ENCODE measurements at places on chromosomes 7 and 10.

DNA sequence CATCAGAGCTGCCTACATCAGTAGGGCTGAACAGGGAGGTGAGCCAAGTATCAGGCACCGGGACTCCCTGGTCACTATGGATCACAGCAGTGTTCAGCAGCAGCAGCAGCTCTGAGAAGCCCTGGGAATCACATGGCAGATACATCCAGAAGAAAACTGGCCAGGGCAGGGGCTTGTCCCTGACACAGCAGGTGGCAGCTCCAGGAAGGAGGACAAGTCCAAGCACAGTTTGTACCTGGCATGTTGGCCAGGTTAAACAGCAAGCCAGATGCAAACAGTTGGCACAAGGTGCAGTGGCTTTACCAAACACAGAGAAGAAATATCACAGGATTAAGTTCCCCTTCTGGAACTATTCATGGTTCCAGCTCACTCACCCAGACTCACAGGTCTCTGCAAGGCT lies 139.4 kb downstream of the KCNMA1 start:
- no peak for DNase-seq

DNA sequence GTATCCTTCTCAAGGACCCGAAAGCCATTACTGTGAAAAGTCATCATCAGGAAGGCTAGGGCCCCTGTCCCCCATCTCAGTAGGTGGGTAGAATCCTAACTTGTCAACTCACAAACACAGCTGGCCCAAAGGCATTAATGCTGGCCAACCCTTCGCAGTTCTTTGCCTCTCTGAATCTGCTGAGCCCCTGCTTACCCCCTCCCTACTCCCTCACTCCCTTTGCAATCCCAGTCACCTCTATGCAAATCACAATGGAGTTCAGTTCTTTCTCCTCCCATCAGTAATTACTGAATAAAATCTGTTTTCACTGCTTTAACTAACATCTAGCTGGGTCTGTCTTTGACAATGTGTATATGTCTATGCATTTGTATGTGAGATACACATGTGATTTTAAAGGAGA lies 38.1 kb upstream of the AOAH start:
- no peak for DNase-seq

DNA sequence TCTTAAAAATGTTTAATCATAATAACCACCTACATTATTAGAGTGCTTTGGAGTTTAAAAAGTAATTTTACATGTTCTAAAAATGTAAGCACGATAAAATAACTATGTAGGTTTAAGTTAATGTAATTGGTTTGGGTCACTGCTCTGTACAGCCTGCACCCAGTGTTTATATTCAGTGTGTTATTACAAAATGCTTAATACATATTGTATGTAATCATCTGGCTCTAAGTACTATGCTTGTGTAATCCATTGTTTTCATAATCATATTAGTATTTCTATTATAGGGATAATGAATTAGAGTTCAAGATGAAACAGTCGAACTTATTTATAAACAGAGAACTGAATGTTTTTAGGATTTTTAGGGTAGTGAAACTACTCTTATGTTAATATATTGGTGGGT lies 13.1 kb downstream of the RPA3 start:
- no peak for DNase-seq

DNA sequence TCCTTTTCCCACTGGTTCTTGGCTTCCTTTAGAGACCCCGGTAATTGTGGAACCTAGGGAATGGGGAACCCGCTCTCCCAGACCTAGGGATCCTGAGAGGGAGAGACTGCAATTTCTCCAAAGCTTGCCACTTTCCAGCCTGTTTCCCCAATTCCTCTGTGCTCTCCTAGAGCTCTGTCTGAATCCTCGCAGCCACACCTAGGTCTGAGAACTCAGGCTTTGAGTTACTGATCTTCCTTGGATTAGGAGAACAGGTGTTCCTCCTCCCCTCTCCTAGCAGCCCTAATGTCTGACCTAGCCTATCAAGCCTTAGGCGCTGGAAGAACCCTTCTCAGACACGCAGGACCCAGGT lies 20.0 kb downstream of the WNT8B start:
- no peak for DNase-seq

DNA sequence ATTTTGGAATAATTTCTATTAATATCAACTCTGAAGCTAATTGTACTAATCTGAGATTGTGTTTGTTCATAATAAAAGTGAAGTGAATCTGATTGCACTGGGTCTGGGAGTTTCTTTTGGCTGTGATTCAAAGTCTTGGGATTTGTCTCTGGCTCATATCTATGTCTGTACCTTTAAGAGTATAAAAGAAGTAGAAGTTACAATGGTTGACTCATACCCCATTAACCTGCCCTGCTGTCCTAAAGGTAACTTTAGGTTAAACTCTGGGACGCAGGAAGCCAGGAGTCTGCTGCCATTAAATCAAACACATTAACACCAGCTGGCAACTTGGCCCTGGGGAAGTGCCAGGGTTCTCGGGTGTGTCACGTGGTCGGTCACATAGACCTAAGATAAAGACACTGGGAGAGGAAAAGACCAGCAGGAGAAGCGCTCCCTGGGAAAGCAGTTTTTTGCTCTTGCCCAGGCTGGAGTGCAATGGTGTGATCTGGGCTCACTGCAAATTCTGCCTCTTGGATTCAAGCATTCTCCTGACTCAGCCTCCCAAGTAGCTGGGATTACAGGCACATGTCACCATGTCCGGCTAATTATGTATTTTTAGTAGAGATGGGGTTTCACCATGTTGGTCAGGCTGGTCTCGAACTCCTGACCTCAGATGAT lies 17.8 kb downstream of the SCD start:
- no peak for DNase-seq

- DNase-seq: no peak
Measured at GRCh38 chr7:113809581-113809980, 109.2 kb downstream of the PPP1R3A start.

GRCh38 chr7:103065667-103066066 lies 8.9 kb downstream of the FBXL13 start:
- DNase-seq: peak; percentile 42

DNA sequence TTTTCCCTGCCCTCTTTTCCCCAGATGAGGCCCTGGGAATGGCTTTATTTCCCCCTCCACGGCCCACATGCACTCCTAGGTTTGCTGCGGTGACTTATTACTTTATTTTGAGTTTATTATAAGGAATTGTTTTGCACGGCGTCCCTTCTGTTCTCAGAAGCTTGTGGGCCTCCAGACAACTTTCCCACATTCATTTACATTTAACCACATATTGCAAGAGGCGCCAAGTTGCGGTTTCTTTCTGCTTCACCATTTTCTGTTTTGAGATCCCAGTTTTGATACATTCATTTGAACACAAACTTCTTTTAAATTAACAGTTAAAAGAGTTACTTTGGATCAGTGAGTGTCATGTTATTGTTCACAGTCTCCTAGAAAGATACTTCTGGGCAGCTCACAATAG lies 532.5 kb upstream of the MGMT start:
- DNase-seq: peak; percentile 67

DNA sequence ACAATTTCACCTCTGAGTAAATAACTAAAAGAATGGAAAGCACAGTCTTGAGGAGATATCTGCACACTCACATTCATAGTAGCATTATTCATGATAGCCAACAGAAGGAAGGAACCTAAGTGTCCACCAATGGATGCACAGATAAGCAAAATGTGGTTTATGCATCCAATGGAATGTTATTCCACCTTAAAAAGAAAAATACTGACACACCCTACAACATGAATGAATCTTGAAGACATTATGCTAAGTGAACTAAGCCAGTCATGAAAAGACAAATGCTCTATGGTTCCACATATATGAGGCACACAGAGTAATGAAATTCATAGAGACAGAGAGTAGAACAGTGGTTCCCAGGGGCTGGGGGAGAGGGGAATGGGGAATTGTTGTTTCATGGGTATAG lies 6.5 kb upstream of the CCSER2 start:
- no peak for DNase-seq

DNA sequence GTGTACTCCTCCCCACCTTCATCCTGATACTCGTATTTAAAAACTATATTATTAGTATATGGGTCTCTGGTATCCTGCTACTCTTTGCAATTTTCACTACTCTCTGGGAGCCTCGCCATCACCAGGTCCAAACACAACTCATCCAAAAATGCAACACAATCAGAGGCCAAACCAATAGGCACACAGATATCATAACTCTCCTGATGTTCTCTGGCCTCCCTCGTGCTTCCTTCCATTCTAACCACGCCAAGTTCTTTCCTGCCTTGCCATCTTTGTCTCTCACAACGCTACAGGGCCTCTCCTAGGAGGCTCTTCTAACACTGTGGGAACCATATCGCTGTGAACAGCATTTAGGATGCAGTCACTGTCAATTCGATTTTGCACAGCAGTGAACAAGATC lies 7.3 kb downstream of the RHEB start:
- DNase-seq: no peak

DNA sequence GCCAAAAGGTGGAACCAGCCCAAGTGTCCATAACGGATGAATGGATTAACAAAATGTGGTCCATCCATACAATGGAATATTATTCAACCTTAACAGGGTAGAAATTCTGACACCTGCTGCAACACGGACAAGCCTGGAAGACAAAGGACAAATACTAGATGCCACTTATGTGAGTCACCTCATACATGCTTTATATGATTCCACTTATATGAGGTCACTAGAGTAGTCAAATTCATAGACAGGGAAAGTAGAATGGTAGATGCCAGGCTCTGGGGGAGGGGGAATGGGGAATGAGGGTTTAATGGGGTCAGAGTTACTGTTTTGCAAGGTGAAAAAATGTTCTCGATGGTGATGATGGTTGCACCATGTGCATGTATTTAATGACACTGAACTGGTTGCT lies 34.0 kb upstream of the CYTH3 start:
- DNase-seq: no peak

- no peak for DNase-seq
Measured at GRCh38 chr7:81811956-81812865, 42.4 kb upstream of the HGF start.

- no peak for DNase-seq
Measured at GRCh38 chr7:157516911-157517781, 180.3 kb downstream of the DNAJB6 start.

DNA sequence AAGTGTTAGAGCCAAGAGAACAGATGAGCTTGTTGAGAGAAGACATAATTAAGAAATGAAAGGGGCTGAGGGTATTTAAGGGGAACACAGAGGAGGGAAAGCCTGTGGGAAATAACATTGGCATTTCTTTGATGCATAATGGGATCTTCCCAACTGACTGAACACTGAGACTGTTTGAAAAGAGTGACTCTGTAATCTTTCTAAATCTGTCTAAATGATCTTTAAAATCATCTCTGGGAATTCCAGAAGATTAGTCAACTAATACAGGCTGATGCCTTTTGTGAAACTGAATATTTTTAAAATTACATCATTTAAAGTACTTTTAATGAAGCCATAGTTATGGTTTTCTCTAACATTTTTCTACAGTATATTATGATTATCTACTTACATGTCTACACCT lies 17.4 kb upstream of the SLC35G1 start:
- no peak for DNase-seq

DNA sequence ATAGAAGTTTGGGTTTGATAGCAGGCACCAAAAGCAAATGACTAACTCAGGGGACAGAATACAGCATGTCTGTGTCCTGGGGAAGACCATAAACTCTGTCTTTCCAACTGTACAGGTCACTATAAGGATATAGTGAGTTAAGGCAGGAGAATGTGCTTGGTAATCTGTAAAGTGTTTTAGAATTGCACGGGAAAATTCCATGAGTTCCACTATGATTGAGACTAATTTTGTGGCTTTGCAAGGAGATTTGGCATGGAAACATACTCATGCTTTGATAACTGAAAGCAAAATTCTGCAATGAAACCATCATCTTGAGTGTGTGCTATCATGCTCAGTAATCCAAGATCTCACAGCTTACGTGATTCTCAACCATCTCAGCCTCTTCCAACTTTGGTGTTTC lies 152.6 kb downstream of the PKD1L1 start:
- DNase-seq: no peak

- DNase-seq: no peak
Measured at GRCh38 chr7:38746438-38746837, 115.3 kb upstream of the AMPH start.

GRCh38 chr7:45660201-45660900 lies 86.2 kb downstream of the ADCY1 start:
- DNase-seq: no peak

DNA sequence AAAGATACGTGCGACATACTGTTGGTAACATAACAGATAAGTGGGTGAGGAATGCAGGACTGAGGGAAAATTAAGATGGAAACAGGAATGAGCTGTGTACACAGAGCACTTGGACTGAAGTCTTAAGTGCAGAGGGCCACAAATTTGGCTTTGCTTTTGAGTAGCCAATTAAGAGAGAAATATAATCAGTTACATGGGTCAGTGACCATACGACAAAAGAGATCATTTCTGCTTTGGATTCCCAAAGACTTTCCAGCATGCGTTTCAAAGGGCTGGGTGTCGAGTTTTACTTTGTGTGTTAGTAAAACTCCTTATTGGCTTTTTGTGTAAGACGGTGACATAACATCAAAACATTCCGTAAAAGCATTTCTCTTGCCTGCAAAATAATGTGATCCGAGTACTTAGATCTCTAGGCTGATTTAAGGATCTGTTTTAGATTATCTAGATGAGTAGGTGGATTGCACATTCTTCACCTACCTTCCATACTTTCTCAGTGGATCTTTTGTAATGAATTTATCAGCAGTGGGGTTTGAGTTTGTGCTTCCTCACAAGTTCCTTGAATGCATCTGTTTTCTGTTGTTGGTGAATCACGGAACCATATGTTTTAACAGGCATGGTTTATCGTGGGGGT lies 7.5 kb downstream of the RABGEF1 start:
- DNase-seq: no peak

- no peak for DNase-seq
Measured at GRCh38 chr10:11215471-11215870, 197.8 kb downstream of the CELF2 start.

DNA sequence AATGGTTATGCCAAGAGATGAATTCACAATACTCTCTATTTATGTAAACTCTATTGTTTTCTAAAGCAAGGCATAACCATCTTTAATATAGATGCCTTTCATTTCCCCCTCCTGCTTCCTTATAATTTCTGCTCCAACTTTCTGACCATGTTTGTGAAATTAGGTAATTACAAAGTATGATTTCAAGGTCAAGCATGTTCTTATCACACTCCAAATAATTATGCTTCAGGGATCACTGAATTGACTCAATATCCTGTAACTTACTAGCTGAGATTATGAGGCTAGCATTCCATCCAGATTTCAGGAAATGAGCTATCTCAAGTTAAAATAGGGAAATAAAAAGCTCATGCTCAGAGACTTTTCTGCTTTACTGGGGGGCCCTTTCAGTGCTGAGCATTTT lies 655.9 kb upstream of the IGFBP3 start:
- DNase-seq: no peak

GRCh38 chr7:18861514-18862118 lies 255.8 kb downstream of the TWIST1 start:
- no peak for DNase-seq

- peak; percentile 68 for DNase-seq
Measured at GRCh38 chr10:14822879-14823755, 14.7 kb downstream of the CDNF start.

Measured in MM.1S (cell line).